ENCODE measurements at places on chromosomes 16 and 17.

DNA sequence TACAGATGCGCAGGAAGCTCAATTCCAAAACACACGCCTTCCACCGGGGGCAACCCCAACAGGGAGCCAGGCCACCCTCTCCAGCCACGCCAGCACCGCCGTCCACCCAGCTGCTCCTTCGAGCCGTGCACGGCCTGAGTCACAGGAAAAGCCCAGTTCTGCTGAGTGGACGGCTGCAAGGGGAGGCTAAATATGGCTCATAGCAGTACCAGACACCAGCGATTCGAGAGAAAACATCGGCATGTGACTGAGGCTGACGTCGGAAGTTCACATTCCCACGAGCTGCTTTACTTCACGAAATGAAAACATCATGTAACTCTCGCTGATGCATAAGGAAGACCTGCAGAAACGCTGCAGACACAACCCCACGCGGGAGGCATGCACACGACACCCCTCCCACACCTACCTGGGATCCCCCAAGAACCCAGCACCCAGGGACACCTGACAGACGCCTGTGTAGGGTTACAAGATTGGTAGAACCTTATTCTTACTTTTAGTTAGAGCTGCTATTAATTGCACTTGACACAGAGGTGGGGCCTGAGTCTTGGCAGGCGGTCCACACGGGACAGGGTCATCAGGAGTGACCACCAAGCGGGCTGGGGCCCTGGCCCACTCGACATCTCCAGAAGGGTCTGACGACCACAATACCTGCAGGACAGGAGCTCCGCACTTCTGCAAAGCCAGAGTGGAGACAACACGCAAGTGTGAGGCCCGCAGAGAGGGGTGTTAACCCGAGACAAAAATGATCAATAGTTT, 116.8 kb downstream of the ANKRD11 start:
- no peak overlapping the region for H3K27ac ChIP-seq
- DNase-seq = no peak
- H3K36me3 ChIP-seq = no peaks in the 10 kb centered on the region
- no peaks in the 10 kb centered on the region for H3K27me3 ChIP-seq
- H3K4me3 ChIP-seq = no peak overlapping the region

DNA sequence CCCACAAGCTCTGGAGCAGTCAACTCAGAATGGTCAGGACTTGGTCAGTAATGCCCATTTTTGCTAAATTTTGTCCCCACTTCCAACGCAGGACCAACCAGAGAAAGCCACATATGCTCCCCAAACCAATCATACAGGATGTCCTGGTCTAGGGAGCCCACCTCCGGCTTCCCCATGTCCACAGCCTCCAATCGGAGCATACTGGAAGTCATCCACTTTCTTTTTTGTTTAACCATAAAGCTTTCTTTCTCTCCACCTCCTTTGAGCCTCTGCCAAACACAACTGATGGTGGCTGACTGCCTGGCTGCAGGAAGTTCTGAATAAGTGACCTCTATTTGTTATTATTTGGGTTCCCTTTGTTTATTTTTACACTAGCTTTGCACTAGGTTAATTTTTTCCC, 549.1 kb downstream of the WWOX start:
- no peak overlapping the region for H3K27ac ChIP-seq
- no peak for DNase-seq
- no peak overlapping the region for H3K4me3 ChIP-seq

DNA sequence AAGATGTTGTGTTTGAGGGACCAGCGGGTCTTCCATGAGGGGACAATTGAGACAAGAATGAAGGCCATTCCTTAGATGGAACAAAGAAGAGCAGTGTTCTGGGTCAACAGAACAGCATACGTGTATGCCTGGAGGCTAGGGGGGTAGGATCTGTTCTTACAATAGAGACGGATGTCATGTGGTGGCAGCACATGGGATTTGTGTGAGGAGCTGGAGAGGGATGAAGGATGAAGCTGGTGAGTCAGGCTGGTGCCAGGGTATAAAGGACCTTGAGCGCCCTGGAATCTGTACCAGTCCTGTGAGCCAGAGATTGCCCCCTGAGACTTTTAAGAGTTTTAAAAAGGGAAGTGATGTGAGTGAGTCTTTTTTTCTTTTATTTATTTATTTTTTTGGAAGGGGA, 22.8 kb upstream of the WFDC1 start:
- no peaks in the 10 kb centered on the region for H3K4me1 ChIP-seq
- no peaks in the 10 kb centered on the region for H3K36me3 ChIP-seq
- H3K27me3 ChIP-seq = no peaks in the 10 kb centered on the region
- no peak overlapping the region for H3K4me3 ChIP-seq
- no peak for DNase-seq
- no peak overlapping the region for H3K27ac ChIP-seq

GRCh38 chr17:2238432-2239169, 65.0 kb downstream of the SMG6 start:
- no peak overlapping the region for H3K4me3 ChIP-seq
- H3K36me3 ChIP-seq = no peaks in the 10 kb centered on the region
- H3K27me3 ChIP-seq = no peaks in the 10 kb centered on the region

- H3K4me1 ChIP-seq = no peaks in the 10 kb centered on the region
- no peaks in the 10 kb centered on the region for H3K27me3 ChIP-seq
- H3K27ac ChIP-seq = no peak overlapping the region
Measured at GRCh38 chr16:9316615-9317014, 225.2 kb downstream of the HAPSTR1 start.

GRCh38 chr16:68993885-68994284, 111.6 kb upstream of the HAS3 start:
- H3K27me3 ChIP-seq = no peaks in the 10 kb centered on the region
- H3K4me1 ChIP-seq = peaks cover 45% of the 10 kb centered on the region
- peak overlapping the region; percentile 46 for H3K27ac ChIP-seq
- no peak for DNase-seq
- H3K4me3 ChIP-seq = no peak overlapping the region
- no peaks in the 10 kb centered on the region for H3K36me3 ChIP-seq

GRCh38 chr17:79465011-79465680, 145.7 kb downstream of the RBFOX3 start:
- no peaks in the 10 kb centered on the region for H3K27me3 ChIP-seq
- no peak for DNase-seq

- H3K27me3 ChIP-seq = no peaks in the 10 kb centered on the region
- H3K4me3 ChIP-seq = no peak overlapping the region
Measured at GRCh38 chr17:78970834-78971755, 8.6 kb downstream of the LGALS3BP start.

DNA sequence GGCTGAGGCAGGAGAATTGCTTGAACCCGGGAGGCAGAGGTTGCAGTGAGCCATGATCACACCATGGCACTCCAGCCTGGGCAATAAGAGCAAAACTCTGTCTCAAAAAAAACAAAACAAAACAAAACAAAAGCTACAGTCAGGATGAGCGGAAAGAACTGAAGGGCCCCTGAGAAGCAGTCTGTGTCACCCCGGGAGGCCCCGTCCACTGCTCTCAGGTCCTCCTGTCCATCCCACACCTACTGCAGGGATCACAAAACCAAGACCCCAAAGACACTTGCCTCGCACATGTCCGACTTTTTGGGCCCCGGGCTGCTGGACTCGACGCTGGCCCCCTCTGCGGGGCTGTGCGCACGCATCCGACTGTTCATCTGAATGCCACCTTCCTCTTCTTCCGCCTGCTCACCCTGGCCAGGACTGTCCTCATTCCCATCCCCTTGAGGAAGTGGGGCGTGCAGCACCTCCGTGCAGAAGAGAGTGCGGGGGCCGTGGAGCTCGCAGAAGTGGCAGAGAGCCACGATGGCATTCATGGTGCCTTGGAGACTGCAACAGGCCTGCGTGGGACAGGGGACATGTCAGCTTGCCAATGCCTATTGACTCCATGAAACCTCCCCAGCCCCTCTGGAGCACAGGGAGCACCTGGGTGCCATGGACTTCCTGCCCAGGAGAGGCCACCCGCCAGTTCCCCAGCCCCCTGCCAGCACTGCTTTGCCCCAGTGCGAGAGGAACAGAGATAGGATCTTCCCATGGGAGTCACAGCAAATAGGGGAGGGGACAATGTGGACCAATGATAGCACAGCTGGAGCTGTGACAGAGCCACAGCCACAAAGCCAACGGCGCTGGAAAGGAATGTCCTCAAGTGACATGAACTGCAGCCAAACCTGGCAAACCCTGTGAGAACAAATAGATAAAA, 9.1 kb downstream of the FLCN start:
- no peak overlapping the region for H3K27ac ChIP-seq
- H3K4me1 ChIP-seq = no peaks in the 10 kb centered on the region
- DNase-seq = no peak
- H3K4me3 ChIP-seq = no peak overlapping the region

GRCh38 chr17:47990962-47991731, 20.2 kb downstream of the CDK5RAP3 start:
- H3K27ac ChIP-seq = no peak overlapping the region
- peaks cover 51% of the 10 kb centered on the region for H3K4me1 ChIP-seq
- H3K27me3 ChIP-seq = no peaks in the 10 kb centered on the region
- peak; percentile 75 for DNase-seq

GRCh38 chr16:72083778-72084404, 9.5 kb downstream of the TXNL4B start:
- peaks cover 10% of the 10 kb centered on the region for H3K36me3 ChIP-seq
- DNase-seq = no peak
- H3K4me3 ChIP-seq = no peak overlapping the region
- no peaks in the 10 kb centered on the region for H3K4me1 ChIP-seq
- H3K27ac ChIP-seq = no peak overlapping the region

DNA sequence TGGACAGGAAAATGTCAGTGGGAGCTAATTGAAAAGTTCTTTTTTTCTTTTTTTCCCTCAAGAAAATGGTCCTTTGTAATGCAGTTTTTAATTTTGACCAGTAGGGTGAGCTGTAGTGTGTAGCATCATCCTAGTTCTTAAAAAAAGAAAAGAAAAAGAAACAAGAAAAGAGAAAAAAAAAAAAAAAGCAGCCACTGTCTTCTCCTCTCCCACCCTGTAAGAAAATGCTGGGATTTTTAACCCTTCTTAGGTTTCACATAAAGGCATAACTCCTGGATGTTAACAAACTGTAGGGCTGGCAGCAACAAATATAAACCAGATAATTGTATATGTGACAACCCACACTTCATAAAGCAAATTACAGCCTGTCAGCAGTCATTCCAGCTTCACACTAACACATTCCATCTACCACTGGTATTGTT, 78.1 kb downstream of the SKAP1 start:
- no peaks in the 10 kb centered on the region for H3K36me3 ChIP-seq
- no peak overlapping the region for H3K27ac ChIP-seq
- no peaks in the 10 kb centered on the region for H3K27me3 ChIP-seq

GRCh38 chr16:10402975-10403374, 17.1 kb downstream of the ATF7IP2 start:
- no peak overlapping the region for H3K27ac ChIP-seq
- H3K27me3 ChIP-seq = no peaks in the 10 kb centered on the region
- DNase-seq = no peak
- no peaks in the 10 kb centered on the region for H3K4me1 ChIP-seq

DNA sequence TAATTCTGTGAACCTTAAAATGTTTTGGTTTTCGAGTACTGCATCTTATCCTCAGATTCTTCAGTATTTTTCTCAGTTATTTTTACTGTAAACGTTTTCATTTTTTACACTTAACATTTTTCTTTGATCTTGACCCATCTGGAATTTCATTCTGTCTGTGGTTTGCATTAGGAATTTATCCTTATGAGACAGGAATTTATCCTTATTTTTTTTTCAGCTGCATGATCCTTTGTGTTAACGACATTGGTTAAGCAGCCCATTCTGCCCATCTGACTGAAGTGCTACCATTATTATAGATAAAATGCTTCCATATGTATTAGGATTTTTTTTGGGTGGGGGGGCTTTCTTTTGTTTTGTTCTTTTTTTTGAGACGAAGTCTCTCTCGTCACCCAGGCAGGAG, 41.0 kb downstream of the SNX29 start:
- no peaks in the 10 kb centered on the region for H3K4me1 ChIP-seq
- no peak for DNase-seq
- H3K4me3 ChIP-seq = no peak overlapping the region

DNA sequence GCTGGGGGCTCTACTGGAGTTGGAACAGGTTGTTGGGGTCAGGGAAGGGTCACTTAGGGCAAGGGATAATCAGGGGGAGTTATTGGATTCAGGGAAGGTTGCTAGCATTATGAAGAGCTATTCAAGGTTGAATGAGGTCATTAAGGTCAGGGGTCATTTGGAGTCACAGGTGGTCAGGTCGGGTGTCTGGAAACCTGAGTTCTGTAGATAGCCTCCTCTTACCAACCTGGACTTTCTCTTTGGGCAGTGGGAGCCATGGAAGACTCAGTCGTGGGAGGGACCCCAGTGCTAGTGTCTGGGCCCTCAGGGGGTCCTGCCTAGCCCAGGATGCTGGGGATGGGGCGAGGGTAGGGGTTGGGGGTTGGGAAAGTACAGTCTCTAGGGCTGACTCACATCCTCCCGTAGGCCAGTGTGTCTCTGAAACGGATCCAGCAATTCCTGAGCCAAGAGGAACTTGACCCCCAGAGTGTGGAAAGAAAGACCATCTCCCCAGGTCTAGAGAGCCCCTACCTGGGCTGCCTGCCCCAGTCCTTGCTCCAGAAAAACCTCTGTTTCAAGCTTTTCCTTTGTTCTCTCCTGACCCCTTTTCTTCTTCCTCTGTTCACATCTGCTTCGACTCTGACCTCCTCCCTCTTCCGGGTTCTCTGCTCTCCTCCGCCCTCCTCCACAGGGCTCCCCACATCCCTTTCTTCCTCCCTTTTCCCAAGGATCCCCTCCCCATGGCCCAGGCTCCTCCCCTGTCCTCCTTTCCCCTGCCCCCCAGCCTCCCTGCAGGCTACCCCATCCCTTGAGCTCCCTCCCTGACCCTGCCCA, 33.5 kb downstream of the ABCC3 start:
- H3K36me3 ChIP-seq = no peaks in the 10 kb centered on the region
- H3K4me3 ChIP-seq = no peak overlapping the region
- no peaks in the 10 kb centered on the region for H3K27me3 ChIP-seq
- DNase-seq = no peak
- H3K27ac ChIP-seq = no peak overlapping the region

DNA sequence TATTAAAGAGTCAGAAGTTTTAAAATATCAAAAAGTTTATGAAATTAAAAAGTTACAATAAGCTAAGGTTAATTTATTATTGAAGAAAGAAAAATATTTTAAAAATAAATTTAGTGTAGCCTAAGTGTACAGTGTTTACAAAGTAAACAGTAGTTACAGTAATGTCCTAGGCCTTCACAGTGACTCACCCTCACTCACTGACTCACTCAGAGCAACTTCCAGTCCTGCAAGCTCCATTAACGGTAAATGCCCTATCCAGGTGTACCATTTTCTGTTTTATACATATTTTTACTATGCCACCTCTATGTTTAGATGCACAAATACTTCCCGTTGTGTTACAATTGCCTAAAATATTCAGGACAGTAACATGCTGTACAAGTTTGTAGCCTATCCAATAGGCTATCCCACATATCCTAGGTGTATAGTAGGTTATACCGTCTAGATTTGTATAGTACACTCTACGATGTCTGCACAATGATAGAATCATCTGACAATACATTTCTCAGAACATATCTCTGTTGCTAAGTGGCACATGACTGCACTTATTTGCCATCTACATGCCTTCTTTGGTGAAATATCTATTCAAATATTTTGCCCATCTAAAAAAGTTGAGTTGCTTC, 67.2 kb upstream of the WSB1 start:
- no peak overlapping the region for H3K4me3 ChIP-seq
- no peaks in the 10 kb centered on the region for H3K27me3 ChIP-seq
- DNase-seq = no peak

GRCh38 chr16:69499541-69500230, 66.1 kb upstream of the NFAT5 start:
- DNase-seq = no peak
- H3K36me3 ChIP-seq = no peaks in the 10 kb centered on the region
- H3K4me1 ChIP-seq = no peaks in the 10 kb centered on the region
- no peak overlapping the region for H3K4me3 ChIP-seq
- no peak overlapping the region for H3K27ac ChIP-seq

- no peak for DNase-seq
- no peak overlapping the region for H3K27ac ChIP-seq
- no peaks in the 10 kb centered on the region for H3K36me3 ChIP-seq
- H3K4me3 ChIP-seq = no peak overlapping the region
Measured at GRCh38 chr16:1708083-1708767, 2.2 kb downstream of the MAPK8IP3 start.

Measured in GM23338 (cell line).